ENCODE measurements at places on chromosomes 13 and 19.

DNA sequence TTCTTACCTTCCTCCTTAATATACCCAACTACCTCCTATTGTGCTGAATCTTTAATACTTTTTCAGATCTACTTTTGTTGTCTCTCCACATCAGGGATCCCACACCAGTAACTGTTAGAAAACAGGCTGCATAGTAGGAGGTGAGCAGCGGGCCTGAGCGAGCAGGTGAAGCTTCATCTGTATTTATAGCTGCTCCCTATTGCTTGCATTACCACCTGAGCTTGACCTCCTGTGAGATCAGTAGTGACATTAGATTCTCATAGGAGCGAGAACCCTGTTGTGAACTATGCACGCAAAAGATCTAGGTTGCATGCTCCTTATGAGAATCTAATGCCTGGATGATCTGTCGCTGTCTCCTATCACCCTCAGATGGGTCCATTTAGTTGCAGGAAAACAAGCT lies 279.8 kb downstream of the DIAPH3 start:
- DNase-seq, result no peak

GRCh38 chr13:61136093-61136492 lies 279.6 kb downstream of the PCDH20 start:
- DNase-seq, result no peak

DNA sequence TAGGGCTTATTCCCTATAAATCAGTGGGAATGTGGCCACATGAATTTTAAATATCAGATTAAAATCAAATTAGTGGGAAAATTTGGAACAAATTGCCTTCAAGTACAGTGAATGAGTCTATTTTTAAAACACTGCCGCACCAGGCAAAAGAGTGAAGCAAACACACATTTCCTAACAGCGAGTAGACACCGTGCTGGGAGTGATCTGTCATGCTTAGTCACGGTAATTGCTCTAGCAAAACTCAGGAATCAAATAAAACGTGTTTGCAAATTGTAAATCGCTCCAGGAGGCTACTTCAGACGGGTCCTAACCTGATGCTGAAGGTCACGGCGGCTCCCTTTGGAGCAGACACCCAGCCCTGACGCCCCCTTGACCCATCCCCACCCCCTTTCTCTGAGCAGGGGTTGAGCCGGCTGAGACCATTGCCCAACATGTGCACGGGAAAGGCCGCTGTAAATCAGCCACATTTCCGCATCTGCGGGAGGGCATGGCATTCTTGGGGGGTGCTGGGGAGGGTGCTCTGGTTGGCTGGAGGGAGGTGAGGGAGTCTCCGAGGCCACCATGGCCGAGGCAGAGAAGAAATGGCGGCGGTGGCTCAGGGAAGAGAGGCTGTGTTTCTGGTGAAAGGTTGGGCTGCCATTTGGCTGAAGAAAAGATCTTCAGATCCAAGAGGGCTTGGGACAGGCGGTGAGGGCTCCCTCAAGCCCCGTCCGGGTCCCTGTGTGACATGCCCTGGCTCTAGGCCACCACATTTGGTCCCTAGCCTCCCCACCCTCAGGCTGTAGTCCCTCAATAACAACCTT lies 8.9 kb downstream of the CEBPA start:
- DNase-seq, result no peak

DNA sequence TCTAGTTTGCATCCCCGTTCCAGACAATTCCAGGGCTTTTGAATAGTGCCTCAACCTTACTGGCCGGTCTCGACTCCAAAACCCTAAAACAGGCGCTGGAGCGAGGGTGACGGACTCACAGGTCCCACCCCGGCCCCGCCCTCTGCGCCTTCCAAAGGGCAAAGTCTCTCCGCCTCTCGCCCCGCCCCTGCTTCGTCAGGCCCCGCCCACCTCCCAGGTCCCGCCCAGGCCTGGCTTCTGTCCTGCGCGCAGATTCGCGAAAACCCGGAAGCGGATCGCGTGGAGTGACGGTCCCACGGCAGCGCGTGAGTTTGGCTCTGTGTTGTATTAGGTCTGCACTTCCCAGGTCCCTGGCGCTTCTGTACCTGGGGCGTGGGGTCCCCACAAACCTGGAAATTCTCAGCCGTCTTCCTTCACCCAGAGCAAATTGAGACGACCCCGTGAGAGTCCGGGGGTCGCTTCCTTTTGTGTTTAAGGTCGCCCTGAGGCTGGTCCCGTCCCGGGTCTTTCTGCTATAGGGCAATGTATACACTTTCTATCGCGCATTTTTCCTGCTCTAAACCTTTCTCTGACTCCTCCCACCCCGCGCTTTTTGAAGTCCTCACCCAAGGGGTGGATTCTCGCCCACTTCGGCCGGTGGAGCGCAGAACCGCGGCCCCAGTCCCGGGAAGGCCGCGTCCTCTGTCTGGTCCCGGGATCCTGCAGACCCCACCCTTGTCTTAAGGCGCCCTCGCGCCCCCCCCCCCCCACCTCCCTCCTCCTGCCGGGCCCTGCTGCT lies at the start of gene ZNF813:
ZNF813 (plus strand) TSS at position 249 of the 778 bp plus-strand sequence. CDS start 16,090 bp downstream, outside the sequence.
- DNase-seq, result peak; percentile 94

GRCh38 chr13:28488376-28489005 lies 6.4 kb downstream of the FLT1 start:
- no peak for DNase-seq

DNA sequence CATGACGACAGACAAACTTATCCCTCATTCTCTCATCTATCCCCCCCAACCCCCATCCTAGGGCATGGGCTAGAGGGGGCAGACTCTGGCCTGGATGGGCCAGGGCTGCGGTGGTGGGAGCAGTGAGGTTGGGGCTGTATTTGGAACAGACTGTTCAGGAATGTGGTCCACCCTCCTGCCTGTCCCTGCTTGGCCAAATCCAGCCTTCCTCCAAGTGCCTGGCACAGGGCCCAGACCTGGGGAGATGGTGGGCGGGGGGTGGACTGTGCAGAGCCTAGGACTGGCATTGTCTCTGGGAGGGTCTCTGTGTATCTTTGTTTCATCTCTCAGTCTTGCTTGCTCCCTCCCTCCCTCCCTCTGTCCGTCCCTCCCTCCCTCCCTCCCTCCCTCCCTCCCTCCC lies 14.2 kb downstream of the EGLN2 start:
- no peak for DNase-seq

All from CD4-positive, alpha-beta T cell treated with Interleukin-4 for 1 hour (primary cell).